ENCODE measurements at places on chromosomes 2 and 18.

DNA sequence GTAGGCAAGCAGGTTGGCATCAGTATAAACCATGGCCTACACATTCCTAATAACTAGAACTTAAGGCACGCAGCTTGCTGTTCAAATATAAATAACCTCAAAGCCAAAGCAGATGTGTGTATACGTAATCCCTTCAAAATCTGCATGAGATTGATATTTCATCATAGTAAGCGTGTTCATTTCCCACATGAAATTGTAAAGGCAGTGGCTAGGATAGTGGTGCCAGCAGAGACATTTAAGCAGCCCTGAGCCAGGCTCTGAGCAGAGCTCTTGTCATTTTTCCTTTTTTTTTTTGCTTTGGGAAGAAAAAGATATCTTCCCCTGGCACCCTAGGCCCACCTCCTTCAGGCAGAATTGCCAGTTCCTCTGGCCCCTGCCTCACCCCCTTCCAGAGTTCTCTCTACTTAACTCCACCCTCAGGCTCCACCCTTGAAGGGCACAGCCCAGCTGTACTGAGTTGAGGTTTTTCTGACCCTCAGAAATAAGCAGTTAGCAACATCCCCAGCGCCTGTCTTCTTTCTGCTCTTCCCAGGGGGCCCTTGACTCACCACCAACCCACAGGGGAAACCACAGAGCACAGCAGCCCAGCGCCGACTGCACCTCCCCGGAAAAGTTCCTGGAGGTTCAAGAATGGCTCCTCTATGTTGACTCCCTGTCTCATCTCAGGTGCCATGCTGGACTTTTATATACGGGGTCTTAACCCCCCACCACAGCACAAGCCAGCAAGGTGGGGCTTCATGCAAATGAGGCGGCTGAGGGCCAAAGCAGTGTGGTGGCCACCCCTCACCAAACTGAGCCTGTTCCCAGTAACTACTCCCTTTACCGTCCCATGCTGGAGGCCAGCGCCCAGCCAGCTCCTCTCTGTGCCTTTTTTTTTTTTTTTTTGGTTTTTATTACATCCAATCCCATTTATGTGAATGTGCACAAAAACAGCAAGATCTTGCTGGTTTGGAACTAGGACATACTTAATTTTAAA, 84.7 kb downstream of the EHD3 start:
- no peak for DNase-seq

DNA sequence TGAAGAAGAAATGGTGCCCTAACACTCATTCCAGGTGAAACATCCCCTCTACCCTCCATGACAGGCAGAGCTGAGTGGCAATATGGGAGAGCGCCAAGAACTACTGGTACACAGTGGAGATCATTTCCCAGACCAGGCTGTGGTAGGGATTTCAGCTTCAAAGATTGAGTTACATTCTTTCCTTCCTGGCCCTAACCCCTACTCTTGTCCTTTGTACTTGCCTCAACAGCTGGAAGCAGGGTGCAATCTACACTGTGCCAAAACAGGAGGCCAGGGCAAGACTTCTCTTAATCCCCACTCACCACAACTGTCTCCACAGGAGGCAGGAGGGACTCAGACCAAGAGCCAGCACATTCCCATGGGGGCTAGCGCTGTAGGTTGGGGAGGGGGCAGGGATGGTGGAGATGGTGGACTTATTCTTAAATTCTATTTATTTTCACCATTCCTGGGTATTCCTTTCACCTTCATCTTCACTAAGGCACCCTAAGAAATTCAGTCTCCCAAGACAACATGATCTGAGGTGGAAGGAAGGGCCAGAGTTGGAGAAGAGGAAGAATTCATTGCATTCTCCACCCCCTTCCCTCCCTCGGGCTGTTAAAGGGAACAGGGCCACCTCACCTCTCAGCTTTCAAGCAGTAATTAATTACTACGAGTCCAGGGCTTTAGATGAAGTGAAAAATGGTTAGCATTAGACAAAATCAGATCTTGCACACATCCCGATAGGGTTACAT, 65.9 kb downstream of the AAK1 start:
- DNase-seq: no peak

GRCh38 chr2:96913398-96914202, 43.7 kb upstream of the SEMA4C start:
- DNase-seq: no peak

DNA sequence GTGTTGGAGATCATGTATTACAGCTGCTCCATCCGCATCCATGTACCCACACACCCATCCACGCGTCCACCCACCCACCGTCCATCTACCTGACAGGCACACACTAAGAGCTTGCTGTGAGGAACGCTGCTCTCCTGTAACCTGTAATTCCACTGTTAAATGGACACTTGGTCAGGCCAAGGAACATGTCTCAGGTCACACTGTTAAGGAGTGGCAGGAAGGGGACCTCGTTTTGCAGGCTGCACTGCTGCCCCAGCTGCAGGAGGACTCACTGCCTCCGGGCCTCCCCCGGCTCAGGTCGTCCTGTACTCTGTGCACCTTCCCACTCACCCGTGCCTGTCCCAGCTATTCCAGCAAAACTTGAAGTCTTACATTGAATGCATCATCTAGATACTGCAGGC, 170.5 kb downstream of the EIPR1 start:
- DNase-seq: no peak

- no peak for DNase-seq
These were observed 11.6 kb upstream of the OLA1 start for GRCh38 chr2:174259981-174260380.

GRCh38 chr2:239822146-239822831, 202.9 kb downstream of the NDUFA10 start:
- no peak for DNase-seq

- no peak for DNase-seq
These were observed 140.9 kb upstream of the GPC1 start for GRCh38 chr2:240294514-240294913.

GRCh38 chr2:98801921-98802321, 71.0 kb upstream of the MGAT4A start:
- DNase-seq: no peak

GRCh38 chr2:17578466-17578928, 38.0 kb downstream of the VSNL1 start:
- DNase-seq: no peak

- DNase-seq: no peak
These were observed 229.3 kb upstream of the HDAC4 start for GRCh38 chr2:239629926-239630617.

- no peak for DNase-seq
These were observed 518.8 kb upstream of the ACVR2A start for GRCh38 chr2:147325990-147326389.

DNA sequence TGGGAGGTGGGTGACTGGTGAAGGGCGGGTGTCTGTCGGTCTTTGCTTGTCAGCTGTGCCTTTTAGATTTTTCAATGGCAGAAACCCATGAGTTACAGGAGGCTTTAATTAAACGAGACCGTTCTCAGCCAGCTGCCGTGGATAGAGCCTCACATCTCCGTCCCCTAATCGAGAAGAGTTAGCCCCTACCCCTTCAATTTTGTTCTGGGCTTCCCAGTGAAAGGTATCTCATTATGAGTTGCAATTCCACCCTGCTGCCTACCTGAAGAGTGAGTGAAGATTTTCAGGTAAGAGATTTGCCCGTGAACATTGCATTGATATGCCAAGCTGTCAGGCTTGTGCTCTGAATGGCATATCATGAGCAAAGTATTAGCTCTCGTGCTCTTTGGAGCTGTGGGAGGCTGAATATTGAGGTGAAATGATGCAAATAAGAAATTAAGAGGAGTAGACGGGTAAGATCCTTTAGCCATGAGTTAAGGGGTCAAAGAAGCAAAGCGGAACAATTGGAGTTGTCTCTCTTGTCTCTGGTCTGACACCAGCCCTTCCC, 118.7 kb upstream of the MSTN start:
- DNase-seq: no peak

- DNase-seq: no peak
These were observed 132.7 kb downstream of the SCG2 start for GRCh38 chr2:223469270-223470046.

DNA sequence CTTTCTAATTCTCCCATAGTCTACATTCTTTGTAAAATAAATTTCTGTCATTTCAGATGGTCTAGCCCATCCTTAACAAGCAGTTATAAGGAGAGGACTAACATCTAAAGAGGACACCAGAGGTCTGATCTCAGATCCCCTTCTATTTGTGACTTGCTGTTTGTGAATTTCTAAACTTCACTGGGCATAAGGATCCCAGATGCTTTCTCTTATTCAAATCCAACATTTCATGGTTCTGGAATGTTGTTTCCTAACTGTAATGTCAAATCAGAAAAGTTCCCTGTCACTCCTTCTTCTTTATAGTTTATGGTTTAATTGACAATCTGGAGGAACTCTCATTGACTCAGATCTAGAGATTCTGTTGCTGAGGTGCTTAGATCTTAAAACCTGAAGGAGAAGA, 430.2 kb downstream of the MEIS1 start:
- no peak for DNase-seq

DNA sequence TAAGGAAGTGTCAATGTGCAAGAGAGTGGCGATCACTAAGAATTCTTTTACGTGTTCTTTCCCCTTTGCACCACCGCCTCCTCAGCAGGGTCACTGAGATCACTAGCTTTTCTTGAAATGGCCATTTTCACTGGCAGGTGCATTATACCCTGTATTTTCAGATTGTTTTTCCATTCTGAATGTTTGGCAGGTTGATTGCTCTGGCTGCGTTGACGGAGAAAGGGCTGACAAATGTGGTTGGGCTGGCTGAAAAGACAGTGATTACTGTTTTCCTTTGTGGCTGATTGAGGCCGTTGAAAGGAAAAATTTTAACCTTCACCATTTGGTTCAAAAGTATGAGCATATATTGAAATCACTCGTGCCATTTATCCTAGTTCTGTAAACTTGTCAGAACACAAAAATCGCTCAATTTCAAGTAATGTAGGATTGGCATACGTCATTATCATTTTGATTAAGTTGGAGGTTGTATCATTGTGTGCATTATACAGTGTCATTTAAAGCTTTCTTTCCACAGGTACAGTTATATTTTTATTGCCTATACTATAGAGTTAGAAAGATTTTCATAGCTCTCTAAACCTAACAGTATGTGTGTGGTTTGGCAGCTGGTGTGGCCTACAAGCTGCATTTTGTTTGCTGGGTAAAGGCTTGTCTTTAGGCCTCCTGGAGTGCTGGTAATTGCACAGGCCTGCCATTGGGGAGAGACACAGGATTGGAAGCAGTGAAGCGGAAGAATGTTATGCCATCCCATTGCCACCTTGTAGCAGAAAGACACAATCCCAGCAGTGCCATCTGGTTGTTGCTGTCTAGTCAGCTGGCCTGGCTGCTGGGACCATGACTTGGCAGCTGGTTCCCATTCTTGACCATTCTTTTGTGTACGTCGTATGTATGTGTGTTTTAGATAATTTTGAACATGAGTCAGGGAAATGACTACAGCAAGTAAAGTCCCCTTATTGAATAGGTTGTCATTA, 36.7 kb downstream of the DYNC1I2 start:
- DNase-seq: peak; percentile 96

- no peak for DNase-seq
These were observed 70.7 kb upstream of the BCL2L11 start for GRCh38 chr2:111049792-111050640.

GRCh38 chr2:102030502-102030854, 38.7 kb downstream of the IL1R2 start:
- no peak for DNase-seq

- no peak for DNase-seq
These were observed 23.2 kb downstream of the SLC40A1 start for GRCh38 chr2:189557373-189557772.

DNA sequence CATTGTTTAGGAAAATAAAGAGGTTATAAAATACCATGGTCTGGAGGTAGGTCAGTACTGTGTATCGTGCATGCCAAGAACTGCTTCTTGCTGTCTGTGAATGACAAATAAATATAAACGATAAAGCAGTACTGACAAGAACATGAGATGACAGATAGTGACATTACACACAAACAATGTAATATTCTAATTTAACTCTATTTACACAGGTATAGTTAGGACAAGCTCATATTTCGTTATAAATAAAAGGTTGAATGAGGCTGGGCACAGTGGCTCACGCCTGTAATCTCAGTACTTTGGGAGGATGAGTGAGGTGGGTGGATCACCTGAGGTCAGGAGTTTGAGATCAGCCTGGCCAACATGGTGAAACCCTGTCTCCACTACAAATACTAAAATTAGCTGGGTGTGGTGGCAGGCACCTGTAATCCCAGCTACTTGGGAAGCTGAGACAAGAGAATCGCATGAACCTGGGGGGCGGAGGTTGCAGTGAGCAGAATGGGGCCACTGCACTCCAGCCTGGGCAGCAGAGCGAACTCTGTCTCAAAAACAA, 14.7 kb upstream of the GPR75 start:
- no peak for DNase-seq

GRCh38 chr2:157699009-157699408, 70.3 kb upstream of the ACVR1C start:
- no peak for DNase-seq

DNA sequence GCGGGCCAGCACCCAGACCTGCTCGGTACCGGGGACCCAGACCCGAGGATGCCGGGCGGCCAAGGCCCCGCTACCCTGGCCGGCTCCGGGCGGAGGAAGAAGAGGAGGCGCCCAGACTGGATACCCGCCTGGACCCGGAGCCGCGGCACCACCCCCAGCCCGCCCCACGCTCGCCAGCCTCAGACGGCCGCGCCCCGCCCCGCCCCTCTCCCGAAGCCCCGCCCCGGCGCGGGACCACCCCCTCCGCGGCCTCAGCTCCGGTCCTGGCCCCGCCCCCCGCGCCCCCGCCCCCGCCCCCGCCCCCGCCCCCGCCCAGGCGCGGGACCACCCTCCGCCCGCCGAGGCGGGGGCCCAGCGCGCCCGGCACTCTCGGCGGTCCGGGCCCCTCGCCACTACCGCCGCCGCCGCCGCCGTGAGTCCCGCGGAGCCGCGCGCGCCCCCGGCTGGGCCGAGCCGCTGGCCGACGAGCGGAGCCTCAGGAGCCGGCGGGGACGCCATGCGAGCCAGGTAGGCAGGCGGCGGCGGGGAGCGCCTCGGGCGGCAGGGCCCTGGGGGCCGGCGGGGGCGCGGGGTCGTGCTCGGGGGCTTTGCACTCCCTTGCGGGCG, at the start of gene SH3BP4:
Gene SH3BP4, plus strand, starts transcription at position 354 of the 606 bp plus-strand sequence. CDS start 82,986 bp downstream, outside the sequence.
- peak; percentile 73 for DNase-seq

GRCh38 chr2:4964579-4964978, 727.6 kb upstream of the SOX11 start:
- no peak for DNase-seq

DNA sequence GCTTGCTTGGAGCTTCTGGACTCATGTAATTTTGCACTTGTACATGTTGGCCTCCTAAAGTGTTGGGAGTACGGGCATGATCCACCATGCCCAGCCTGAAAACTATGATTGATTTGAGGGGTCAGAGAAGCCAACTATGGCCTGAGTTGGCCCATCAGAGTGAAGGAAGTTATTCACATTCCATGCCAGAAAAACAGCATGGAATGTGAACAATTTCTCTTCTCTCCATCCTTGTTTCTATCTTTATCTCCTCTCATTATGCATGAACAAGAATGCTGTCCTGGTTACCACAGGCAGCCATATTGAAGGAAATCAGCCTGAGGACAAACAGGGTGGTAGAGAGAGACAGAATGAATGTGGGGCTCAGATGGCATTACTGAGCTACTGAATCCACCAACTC, 3.5 kb upstream of the CD226 start:
- no peak for DNase-seq

DNA sequence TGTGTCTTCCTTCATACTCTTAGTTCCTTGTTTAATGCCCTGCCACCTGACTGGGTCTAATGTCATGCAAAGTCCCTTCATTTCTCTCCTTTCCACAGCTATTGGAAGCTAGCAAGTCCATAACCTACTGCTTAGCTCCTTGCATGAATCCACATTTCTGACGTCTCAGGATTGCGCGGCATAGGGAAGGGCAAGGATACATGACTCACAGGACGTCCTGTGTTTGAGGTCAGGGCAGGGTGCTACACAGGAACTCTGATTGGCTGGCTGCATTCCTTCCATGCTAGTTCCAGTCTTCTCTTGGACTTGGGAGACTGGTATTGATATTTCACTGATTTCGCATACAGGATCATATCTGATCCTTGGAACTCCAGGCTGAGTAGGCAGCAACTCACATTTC, 137.9 kb downstream of the CDH2 start:
- DNase-seq: no peak
